ENCODE measurements at places on chromosomes 11 and 22. TPM values are rescaled to one million over a fixed set of nuclear protein-coding genes. Genes with fewer than 3 reads are reported as not detected.

Gene C22orf31
- total RNA-seq: not detected

Gene MAP6
- 57.7 TPM for total RNA-seq

Gene DBX1
- total RNA-seq: 29.6 TPM

Gene ENDOD1
- total RNA-seq: 12.5 TPM

Gene DDI1
- total RNA-seq: not detected

All from neural crest cell (in vitro differentiated cells).